ENCODE measurements at places on chromosomes 3 and 15.

GRCh38 chr3:143848704-143849103, 436 bp upstream of the SLC9A9 start:
- no peak for DNase-seq

- DNase-seq: no peak
These were observed 409.8 kb downstream of the TBL1XR1 start for GRCh38 chr3:176787506-176787905.

DNA sequence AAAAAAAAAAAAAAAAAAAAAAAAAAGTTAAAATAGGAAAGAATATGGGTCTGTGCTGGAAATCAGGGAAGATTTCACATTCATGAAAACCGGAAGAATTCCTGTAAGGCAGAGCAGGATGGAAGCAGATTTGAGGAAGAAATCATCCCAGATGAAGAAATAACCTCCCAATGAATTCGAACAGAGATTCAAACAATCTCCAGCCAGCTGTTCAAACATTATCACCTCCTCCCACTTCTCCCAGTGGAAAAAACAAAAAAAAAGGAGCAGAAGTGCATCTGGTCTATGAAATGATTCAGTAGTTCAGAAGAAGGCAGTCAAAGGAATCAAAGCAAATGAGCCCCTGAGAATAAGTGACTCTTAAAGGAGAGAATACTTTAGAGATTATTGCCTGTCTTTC, 33.1 kb downstream of the CP start:
- DNase-seq: no peak

DNA sequence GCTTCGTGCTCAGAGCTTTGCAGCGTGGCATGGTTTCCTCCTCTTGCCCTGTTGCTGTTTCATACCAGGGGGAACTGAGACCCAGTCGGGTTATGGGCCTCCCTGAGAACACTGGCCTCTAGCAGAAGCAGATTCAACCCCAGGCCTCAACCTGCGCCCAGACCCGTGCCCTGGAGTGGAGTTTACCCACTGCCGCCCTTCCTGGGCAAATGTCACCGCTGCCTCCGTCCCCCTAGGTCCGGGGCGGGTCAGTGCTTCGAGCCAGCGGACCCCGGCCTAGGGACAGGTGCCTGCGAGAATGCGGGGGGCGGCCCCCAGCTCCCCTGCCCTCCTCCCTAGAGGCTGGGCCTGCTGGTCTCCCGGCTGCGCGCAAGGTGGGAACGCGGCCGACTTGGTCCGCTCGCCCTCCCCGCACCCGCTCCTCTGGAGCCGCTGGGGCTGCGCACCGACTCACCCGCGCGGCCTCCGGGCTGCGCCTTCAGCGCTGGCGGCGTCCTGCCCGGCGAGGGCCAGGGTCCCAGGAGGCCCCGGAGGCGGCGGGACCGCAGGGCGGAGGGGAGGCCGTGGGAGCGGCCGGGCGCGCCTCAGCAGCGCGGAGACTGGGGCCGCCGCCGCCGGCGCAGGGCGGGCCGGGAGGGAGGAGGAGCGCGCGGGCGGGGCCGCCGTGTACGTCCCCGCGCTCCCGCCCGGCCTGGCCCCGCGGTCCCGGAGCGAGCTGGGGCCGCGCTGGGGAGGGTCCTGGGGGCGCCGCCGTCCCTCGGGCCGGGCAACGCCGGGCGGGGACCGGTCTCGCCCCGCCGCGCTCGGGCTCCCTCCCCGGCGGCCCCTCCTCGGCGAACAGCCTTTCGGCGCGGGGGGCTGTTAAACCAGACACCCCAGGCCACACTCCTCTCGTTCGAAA, at the start of gene PIGZ:
Gene PIGZ (minus strand): TSS at position 601 of the 901 bp plus-strand sequence. CDS start 16,802 bp downstream, outside the sequence.
- peak; percentile 57 for DNase-seq

DNA sequence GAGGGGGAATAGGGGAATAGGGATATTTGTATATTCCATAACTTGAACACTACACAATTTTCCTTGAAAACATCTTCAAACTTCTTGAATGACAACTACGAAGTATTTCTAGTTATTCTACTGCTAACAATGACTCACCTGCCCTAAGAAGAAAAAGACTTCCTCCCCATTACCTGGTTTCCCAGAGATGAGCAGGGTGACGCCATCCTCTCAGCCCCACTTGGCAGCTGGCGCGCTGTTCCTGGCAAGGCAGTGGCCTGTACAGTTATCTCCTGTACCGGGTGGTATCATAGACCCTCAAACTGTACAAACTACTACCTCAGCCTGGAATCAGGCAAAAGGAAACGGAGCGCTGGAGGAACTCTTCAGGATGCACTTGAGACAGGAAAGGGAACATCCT, 10.4 kb downstream of the WDR82 start:
- DNase-seq: no peak

DNA sequence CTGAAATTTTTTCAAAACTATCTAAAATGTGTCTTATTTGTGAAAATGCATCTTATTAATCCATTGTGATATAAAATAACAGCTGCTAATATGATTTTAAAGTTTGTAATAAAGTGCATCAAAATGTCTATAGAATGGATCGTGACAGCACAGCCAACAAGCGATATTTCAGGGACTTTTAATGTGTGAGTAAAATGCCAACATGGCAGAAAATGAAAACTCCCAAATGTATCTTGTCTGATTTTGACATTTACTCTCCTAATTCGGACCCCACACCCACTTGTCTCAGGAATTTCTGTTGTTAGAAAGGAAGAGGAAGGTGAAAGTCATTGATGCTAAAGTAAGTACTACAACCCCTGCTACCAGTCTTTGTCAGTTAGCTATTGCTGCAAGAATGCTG, 273.9 kb downstream of the SATB1 start:
- no peak for DNase-seq

DNA sequence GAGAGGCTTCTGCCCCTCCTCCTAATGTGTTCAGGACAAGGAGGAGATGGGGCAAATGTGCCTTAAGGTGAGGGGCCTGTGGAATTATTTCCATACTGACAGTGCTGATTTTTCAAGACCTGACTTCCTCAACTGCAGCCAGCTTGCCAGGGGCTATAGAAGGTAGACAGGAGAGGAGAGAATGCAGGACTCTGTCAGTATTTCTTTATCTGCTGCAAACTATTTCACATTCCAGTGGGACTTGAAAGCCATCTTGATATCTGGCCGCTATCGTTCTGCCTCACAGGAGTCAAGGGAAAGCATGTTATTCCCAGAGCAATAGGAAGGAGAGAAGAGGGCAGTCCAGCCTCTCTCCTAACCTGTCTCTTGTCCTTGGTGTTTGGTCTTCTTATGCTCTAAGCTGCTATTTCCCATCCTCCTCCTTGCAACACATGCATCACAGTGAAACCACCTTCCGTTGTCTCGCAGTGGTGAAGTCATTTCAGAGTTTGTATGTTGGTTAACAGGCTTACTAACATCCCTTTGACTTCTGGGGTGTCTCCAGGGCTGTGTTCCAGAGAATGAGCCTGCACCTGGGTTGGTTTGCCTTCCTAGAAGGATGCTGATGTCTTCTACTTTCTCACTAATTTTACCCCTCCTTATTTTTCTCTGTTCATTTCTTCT, 95.1 kb upstream of the MRPS22 start:
- no peak for DNase-seq

GRCh38 chr3:113377158-113377557, 64.1 kb downstream of the CFAP44 start:
- no peak for DNase-seq

DNA sequence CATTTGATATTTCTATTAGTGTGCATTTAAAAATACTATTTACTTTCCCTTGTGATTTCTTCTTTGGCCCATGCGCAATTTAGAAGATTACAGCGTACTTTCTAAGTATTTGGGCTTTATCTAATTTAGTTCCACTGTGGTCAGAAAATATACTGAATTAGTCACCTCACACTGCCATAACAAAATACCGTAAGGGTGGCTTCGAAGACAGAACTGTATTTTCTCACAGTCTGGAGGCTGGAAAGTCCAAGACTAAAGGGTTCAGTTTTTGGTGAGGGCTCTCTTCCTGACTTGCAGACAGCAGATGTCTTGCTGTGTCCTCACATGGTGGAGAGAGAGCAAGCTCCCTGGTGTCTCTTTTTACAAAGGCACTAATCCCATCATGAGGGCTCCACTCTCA, 286.2 kb downstream of the ADAMTSL3 start:
- DNase-seq: no peak

GRCh38 chr3:160987982-160988964, 116.9 kb downstream of the B3GALNT1 start:
- DNase-seq: no peak
